ENCODE measurements at places on chromosomes 16 and 17.

- no peak for DNase-seq
Measured at GRCh38 chr16:49876716-49877129, 20.8 kb upstream of the ZNF423 start.

GRCh38 chr17:77455111-77455890 lies 314.5 kb downstream of the SEC14L1 start:
- DNase-seq, result no peak

GRCh38 chr17:73268582-73269328 lies 7.1 kb upstream of the CPSF4L start:
- no peak for DNase-seq

DNA sequence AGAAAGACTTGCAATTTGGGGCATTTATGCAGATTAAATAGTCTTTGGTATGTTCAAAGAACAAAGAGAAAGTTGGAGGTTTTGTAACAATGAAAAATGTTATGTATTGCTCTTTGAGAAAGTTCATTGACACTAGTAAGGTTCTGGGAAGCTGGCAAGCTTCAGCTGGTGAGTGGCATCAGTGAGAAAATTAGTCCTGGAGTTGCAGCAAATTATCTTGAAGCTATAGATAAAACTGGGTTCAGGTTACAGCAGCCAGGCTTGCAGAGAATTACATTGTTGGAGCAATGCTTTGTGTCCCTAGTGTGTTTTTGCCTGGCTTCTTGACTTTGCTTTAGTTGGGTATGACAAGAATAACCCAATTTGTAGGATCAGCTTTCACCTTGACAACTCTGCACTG lies 221.2 kb downstream of the CDH13 start:
- no peak for DNase-seq

- no peak for DNase-seq
Measured at GRCh38 chr17:34371405-34372100, 8.5 kb upstream of the CCL1 start.

GRCh38 chr17:51133365-51133764 lies 12.7 kb upstream of the SPAG9 start:
- no peak for DNase-seq

GRCh38 chr16:75750528-75750927 lies 24.2 kb upstream of the CPHXL start:
- DNase-seq, result no peak

DNA sequence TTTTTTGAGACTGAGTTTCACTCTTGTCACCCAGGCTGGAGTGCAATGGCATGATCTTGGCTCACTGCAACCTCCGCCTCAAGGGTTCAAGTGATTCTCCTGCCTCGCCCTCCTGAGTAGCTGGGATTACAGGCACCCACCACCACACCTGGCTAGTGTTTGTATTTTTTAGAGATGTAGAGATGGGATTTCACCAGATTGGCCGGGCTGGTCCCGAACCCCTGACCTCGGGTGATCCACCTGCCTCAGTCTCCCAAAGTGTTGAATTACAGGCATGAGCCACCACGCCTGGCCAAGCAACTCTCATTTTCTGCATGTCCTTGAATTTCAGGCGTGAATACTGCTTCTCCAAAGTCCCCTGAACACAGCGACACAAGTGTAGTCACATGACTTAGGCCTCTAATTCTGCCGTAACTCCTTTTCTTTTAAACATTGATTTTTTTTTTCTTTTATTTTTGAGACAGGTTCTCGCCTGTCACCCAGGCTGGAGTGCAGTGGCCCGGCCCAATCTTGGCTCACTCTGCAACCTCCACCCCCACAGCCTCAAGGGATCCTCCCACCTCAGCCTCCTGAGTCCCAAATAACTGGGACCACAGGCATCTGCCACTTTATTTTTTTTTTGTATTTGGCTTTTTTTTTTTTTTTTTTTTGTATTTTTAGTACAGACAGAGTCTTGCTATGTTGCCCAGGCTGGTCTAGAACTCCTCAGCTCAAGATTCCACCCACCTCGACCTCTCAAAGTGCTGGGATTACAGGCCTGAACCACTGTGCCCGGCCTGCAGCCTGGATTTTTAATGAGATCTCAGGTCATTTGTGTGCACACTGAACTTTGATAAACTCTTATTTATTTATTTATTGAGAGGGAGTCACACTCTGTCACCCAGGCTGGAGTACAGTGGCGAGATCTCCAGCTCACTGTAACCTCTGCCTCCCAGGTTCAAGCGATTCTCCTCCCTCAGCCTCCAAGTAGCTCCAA lies 124.6 kb downstream of the KCNJ18 start:
- no peak for DNase-seq

DNA sequence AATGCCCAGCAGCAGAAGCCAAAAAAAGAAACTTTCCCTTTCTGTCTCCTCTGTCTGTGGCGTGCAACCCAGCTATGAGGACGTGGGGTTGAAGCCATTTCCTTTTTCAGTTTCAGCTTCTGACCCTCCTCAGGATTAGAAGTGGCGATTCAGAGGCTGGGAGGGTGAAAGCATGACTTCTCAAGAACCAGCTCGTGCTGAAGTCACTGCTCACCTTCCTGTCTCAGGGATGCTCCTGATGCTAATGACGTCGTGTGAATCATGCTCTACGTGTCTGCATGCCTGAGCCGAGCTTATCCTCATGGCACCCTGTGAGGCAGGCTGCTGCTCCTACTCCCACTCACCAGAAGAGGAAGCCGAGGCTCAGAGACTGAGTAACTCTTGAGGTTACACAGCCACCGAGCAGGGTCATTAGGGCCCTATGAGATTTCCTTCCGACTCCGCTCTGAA lies 5.7 kb upstream of the LPO start:
- DNase-seq, result no peak

- DNase-seq, result no peak
Measured at GRCh38 chr16:1786242-1787055, 3.7 kb downstream of the NUBP2 start.

DNA sequence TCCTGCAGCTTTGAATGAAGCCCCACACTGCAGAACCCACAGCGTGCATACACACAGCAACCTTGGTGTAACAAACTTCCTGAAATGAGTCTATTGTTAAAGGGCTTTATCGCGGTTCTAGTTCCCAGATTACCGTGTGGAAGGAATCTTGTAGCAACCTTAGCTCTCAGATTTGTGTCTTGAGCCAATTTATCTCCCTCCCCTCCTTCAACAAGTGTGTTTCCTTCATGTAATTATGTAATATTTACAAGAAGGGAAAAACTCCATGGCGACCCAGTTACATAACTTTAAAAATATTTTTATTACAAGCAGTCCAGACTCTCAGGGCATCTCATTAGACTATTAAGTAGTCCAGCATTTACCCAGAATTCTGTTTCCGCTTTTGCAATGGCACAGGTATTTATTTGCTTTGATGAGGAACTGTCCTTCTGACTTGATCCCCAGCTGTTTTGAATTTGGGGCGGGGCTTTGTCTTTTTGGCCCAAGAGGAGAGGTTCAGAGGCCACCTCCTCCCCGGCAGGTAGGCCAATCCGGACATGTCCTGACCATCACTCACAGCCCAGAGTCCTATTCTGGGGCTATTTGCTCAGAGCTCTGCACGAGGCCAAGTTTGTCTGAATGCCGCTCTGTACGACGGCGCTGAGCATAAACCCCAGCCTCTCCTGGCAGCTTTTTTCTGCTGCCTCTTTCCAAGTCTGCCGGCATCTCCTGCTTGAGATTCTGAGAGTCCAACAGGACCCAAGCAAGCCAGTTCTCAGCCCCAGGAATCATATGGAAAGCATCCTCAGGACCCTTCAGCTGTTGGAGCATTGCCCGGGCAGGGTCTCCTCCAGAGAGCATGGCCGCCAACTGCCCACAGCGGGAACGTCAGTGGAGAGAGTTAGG lies 35.6 kb downstream of the CLEC16A start:
- DNase-seq, result no peak
